Stimulated activated CD4-positive, alpha-beta T cell treated with anti-CD3 and anti-CD28 coated beads, Interleukin-12 subunit alpha, Interleukin-12 subunit beta, amount 100 ng/mL, for 24 hours (primary cell): ENCODE measurements at places on chromosomes 6 and 20.

GRCh38 chr20:1938464-1939269 lies 43.5 kb downstream of the SIRPA start:
- DNase-seq, result no peak

DNA sequence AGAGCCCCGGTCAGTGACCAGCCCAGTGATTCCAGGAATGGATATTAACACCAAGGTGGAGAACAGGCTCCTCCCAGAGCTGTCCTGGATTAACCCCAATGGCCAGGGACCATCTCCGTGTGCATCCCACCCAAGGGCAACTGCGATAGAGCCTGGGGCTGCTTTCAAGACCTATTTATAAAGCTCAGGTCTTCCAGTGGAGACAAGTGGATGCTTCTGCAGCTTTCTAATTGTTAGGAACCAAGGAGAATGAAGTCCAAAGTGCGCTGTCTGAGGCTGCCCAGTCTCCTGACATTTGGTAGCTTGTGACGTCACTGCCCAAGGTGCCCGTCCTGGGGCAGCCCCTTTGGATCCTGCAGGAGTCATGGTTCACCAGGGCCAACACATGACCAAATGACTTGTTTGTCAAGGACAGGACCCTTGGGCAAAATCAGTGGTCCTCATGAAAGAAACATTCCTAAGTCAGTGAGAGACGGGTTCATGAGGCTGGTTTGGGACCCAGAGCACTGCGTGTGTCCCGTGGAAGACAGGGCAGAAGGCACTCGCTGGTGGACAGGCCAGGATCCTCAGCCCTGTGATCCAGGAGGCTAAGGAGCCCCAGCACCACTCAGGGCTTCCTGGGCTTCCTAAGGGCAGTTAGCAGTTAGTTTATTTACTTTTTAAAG lies 174.9 kb downstream of the ANKRD60 start:
- no peak for DNase-seq

- DNase-seq, result no peak
These were observed 287.0 kb upstream of the RIMS1 start for GRCh38 chr6:71599359-71599758.

DNA sequence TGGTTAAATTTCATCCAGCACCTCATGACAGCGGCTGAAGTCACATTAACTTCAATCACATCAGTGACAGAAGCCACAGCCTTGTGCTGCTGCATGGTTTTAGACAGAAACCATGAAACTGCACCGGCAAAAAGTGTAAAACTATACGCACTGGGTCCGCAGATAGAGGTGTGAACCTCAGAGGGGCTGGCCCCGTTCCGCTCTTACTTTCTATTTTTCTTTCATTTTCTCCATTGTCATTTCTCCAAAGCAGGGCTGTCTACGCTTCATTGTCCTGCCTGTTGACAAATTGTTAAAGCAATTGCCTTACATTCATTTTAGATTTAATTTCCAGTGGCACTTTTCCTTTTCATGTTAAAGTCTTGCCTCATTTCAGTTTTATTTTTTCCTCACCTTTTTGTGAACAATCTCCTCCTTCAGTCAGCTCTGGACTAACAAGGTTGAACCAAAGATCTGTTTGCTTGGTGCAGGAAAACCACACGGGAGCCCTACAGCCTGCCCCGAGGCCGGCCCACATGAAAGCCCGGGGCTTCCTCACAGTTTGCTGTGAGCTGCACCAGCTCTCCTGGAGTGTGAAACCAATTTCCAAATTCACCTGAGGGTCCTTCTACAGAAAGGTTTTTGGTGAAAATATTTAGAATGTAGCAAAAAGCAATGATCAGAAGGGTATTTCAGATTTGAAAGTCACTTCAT lies 63.7 kb downstream of the PRR18 start:
- DNase-seq, result peak; percentile 32

DNA sequence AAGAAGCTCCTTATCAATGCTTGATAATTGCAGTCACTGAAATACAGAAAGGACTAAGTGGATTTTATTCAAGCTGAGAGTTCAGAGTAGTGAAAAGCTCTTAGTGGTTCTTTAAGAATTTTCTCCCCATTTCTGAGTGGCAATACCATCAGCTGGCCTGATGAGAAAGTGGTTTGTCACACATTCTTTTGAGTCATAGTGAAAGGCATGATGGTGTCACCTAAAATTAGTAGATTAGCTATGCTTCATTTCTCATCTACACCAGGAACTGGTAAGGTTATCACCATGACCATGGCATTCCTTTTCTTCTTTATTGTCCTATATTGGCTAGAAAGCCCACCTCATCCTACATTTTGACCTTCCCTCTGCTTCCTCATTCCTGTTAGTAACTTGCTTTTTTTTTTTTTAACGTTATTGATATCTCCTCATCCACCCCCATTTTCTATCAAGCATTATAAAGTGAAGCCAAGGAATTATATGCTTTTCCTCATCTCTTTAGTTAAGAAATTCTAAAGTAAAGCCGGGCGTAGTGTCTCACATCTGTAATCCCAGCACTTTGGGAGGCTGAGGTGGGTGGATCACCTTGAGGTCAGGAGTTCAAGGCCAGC lies 67.4 kb upstream of the LOC128125822 start:
- no peak for DNase-seq

GRCh38 chr6:9485992-9486391 lies 928.9 kb downstream of the TFAP2A start:
- DNase-seq, result no peak

DNA sequence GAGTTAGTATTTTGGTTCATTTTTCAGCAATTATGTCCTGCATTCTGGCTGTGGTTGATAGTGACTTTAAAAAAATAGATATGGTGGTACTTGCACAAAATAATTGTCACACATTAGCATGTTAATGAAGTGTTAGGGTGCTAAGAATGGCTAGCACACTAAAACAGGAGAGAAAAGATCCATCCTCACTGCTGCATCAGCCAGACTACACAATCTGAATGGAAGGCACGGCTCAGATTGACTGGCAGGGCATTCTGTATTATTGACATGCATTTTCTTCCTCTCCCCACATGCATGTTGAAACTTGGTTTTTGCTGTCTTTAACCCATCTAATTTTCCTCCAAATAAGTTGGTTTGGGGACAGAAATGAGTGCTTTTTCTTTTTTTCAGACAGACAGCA lies 306.3 kb downstream of the PRL start:
- DNase-seq, result no peak

- no peak for DNase-seq
These were observed 8.0 kb downstream of the FAM217B start for GRCh38 chr20:59948212-59948611.

DNA sequence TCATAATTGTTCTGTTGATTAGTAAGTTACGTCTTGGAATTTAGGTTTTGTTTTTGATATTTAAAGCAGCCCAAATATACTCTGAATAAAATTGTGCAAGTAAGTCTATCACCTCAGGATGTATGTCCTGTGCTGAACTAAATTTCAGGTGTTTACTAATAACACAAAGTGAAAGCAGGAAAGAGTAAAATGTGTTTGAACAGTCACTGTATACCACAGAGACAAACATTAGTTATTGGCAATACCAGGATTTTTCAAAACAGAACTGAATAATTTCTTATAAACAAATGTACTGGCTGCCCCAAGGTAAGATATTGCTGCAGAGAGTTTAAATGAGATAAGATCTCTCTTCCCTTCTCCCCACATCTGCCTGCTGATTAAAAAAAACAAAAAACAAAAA lies 404.7 kb upstream of the RUNX2 start:
- no peak for DNase-seq

GRCh38 chr6:87101067-87101466 lies 6.2 kb upstream of the CGA start:
- DNase-seq, result no peak

DNA sequence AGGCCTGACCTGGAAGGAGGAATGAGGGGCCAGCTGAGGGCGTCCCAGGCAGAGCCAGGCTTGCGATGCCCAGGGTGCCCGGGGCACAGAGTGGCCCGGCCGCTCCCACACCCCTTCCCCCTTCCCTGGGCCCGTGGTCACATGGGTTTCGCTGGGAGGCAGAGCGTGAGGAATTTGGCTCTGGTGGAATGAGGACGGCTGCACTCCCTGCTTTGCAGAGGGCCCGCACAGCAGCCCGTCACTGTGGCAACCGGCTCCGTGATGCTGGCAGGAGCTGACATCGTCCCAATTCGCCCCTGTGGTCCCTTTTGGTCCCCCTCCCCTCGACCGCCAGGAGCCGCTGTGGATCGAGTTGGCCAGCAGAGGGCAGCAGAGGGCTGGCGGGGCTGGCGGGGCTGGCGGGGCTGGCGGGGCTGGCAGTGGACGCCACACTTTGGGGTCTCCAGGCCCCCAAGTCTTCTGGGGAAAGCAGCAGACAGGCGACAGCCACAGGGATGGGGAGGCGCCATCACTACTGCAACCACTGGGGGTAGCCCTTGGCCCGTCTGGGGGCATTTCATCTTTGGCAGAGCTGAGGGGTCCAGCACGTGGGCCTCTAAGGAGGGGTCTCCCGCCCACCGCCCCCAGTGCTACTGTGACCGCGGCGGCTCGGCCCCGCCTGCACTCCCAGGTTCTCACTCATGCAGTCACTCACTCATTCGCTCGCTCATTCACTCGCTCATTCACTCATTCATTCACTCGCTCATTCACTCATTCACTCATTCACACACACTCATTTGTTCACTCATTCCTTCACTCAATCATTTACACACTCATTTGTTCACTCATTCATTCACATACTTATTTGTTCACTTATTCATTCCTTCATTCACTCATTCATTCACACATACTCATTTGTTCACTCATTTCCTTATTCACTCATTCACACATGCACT lies 49.7 kb upstream of the BHLHE23 start:
- DNase-seq, result peak; percentile 18

DNA sequence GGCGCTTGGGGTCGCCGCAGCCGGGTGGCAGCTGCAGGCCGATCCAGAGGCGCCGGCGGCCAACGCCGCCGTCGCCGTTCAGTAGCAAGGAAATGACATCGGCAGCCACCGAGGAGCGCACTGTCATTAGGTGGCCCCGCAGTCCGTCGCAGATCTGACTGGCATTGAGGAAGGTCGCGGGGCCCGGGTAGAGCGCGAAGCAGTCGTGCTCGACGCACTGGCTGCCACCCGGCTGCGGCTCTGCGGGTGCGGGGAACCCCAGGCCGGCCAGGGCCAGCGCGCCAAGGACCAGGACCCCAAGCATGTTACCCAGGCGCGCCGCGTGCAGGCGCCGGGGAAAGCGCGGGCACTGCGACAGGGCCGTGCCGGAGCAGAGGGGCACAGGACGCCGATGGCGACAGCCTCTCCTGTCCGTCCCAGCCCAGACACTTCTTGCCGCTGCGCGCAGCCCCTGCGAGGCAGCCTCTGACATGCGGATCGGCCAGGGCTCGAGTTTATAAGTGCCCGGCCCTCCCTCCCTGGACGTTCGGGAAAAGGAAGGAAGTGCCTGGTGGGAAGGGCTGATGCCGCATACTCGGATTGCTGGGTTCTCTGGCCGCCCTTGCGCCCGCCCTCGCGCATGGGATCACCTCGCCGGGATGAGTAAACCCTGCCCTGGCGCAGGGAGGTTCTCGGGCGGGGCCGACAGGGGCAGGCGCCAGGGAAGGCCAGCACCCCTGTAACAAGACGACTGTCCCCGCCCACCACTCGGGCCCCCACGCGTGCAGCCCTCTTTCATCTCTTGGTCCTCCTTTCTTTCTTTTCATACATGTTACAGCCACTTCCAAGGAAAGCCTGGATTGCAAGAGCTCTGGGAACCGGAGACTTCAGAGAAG lies at the start of gene THBD:
THBD (minus strand) TSS at position 472 of the 875 bp plus-strand sequence; CDS start at position 304, 168 bp downstream.
- no peak for DNase-seq

DNA sequence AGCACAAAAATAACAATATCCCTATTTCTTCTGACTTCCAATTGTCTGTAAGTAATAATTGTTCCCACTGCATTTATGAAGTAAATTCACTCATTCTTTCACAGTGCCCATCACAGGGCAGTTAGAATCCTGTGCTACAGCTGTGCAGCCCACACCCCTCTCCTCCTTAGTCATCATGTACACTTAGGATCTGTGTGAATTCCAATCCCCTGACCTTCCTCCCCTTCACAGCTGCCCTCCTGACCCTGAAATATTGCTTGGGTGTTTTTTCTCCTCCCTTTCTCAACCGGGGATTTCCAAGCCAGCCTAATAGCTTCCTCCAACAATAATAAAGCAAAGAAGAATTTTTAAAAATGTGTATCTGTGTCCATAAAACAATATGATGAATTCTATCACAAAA lies 91.5 kb upstream of the BEND6 start:
- DNase-seq, result no peak

DNA sequence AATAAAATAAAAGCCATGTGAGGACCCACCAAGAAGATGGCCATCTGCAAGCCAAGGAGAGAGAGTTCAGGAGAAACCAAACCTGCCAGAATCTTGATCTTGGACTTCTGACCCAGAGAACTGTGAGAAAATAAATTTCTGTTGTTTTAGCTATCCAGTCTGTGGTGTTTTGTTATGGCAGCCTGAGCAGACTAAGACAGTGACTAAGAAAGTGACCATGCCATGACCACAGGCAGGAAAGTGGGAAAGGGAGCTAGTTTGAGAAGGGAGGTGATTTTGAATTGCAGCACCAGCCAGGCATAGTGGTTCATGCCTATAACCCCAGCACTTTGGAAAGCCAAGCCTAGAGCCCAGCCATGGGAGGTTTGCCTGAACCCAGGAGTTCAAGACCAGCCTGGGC lies 21.9 kb upstream of the C6orf62 start:
- no peak for DNase-seq

DNA sequence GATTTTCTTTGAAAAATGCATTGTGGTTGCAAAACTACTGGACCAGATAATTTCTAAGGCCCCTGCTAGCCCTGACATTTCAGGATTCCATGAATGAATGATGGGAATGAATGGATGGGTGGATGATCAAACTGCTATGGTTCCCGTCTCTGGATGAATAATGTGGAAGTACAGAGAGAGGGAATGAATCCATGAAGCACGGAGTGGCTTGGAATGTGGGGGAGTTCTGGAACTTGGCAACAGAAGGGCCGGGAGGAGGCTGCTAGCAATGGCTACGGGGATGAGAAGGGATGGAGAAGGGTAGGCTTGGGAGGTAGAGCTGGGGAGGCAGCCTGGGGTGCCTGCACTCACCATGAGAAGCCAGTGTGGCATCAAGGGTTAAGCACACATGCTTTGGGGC lies 84.8 kb downstream of the NCR2 start:
- DNase-seq, result no peak

DNA sequence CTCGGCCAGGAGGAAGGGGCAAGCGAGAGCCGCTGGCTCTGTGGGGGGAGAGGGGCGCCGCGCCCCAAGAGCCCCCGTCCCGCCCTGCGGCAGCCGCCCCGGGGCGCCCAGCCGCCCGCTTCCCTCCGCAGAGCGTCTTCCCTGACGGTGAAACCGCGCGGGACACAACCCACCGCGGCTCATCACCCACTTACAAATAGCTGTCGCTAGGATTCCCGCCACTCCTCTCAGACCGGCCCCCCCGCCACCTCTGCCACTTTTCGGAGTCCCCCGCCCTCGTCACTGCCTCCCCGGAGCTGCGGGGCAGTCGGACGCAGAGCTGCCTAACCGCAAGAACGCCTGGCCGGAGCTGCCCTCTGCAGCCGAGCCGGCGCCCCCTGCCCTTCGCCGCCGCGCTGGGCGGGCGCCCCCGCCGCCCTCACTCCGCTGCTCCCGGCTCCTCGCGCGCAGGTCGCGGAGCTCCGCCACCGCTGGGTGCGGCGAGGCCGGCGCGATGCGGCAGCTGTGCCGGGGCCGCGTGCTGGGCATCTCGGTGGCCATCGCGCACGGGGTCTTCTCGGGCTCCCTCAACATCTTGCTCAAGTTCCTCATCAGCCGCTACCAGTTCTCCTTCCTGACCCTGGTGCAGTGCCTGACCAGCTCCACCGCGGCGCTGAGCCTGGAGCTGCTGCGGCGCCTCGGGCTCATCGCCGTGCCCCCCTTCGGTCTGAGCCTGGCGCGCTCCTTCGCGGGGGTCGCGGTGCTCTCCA lies at the start of gene SLC35D3:
SLC35D3 (plus strand) TSS at position 366 of the 749 bp plus-strand sequence; CDS start at position 494, 128 bp downstream.
- no peak for DNase-seq
